Activated T-helper 2 cell treated with anti-CD3 and anti-CD28 coated beads, Interferon-gamma antibody, Interleukin-2, Interleukin-4, amounts not matched to agents 10 μg/mL and 5 μg/mL and 100 μg/mL, durations not matched to agents 14 hours and 24 hours and 36 hours (primary cell): ENCODE measurements at places on chromosomes 3 and 15. TPM values are rescaled to one million over a fixed set of nuclear protein-coding genes. Genes with fewer than 3 reads are reported as not detected.

GRCh38 chr15:78800189-78800588 lies 11.1 kb downstream of the ADAMTS7 start:
- H3K4me3 ChIP-seq: no peak overlapping the region
- H3K27me3 ChIP-seq: no peaks in the 10 kb centered on the region
- H3K27ac ChIP-seq: no peak overlapping the region
- no peaks in the 10 kb centered on the region for H3K4me1 ChIP-seq
- DNase-seq: no peak
- no peaks in the 10 kb centered on the region for H3K36me3 ChIP-seq

DNA sequence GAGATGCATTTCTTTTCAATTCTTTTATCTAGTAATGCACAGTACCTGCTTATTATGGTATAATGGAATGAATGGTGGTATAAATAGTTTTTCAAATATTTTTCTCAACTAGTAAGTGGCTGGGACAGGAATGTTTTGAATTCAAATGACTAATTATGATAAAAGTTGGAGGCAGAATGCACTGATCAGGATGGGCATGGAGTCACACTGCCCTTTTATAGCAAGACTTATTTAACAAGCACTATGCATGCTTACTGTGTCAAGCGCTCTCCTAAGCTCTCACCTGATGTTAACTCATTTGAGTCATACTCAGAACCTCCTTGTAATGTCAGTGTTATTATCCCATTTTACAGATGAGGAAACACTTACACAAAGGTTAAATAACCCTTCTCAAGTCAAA lies 221.8 kb downstream of the FEZF2 start:
- H3K36me3 ChIP-seq: no peaks in the 10 kb centered on the region
- DNase-seq: no peak
- no peaks in the 10 kb centered on the region for H3K27me3 ChIP-seq

DNA sequence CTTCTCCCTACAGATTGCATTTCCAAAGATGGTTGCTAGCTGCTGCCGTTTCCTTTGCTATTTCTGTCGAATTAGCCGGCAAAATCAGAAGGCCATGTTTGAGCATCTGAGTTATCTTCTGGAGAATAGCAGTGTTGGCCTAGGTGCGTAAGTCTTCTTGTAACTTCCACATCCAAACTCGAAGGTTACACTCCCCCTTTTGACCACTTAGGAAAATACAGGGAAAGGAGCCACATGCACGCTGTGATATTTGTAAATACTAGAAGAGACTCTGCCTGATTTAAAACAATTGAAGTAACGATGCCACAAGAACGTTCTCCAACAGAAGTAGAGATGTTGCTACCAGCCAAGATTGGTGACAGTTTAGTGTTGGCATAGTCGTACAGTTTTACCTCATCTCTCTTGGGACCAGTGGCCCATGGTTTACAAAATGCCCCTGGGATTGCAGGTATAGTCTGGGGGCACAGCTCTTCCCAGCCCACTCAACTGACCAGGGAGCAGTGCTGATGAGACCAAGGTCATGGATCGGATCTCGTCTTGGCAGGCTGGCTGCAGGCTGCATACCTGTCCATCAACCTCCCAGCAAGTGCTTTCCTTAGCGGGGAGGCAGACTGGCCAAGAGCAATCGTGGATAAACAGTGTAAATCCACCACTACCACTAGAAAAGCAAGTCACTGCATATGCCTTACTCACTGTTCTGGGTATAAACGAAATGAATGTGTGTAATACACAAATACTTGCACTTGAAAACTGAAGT lies 268.4 kb upstream of the CHRM5 start:
- H3K4me3 ChIP-seq: no peak overlapping the region
- no peak for DNase-seq
- no peaks in the 10 kb centered on the region for H3K4me1 ChIP-seq

The TGM5 gene
- total RNA-seq: 0.09 and 0.21 TPM in 2 replicates

The EXD1 gene
- total RNA-seq: not detected in 2 replicates
